ENCODE measurements at places on chromosomes 11 and 22. TPM values are rescaled to one million over a fixed set of nuclear protein-coding genes. Genes with fewer than 3 reads are reported as not detected.

DNA sequence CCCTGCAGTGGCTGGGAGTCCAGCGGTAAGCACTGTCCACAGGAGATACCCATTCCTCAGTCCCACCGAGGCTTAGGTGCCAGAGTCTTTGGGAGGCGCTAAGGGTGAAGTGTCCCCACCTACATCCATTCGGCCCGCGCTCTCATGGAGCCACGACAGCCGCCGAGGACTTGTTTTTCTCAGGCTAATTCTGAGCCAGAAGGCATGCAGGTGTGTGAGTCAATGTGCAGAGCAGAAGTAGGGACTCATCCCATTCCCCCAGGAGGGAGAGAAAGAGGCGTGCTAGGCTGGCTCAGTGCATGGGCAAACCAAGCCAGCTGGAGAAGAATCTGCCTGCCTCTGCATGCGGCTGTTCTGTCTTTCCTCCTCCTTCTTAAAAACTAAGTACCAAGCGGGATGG lies 46.6 kb downstream of the KCNC1 start:
- no peak overlapping the region for H3K4me3 ChIP-seq
- H3K27me3 ChIP-seq: no peaks in the 10 kb centered on the region
- no peaks in the 10 kb centered on the region for H3K4me1 ChIP-seq
- H3K36me3 ChIP-seq: no peaks in the 10 kb centered on the region

GRCh38 chr11:68135161-68135560 lies 14.0 kb upstream of the CHKA start:
- H3K36me3 ChIP-seq: no peaks in the 10 kb centered on the region
- DNase-seq: no peak
- no peak overlapping the region for H3K4me3 ChIP-seq
- H3K27ac ChIP-seq: no peak overlapping the region
- no peaks in the 10 kb centered on the region for H3K27me3 ChIP-seq

WNT11 gene
- 5.4 TPM for total RNA-seq

GRCh38 chr11:123020968-123021367 lies 39.3 kb upstream of the BSX start:
- H3K4me3 ChIP-seq: no peak overlapping the region
- H3K27ac ChIP-seq: no peak overlapping the region
- H3K4me1 ChIP-seq: peaks cover 5% of the 10 kb centered on the region
- H3K36me3 ChIP-seq: no peaks in the 10 kb centered on the region
- H3K27me3 ChIP-seq: no peaks in the 10 kb centered on the region
- no peak for DNase-seq

TRIM6 gene
- total RNA-seq: 3.4 TPM

TUB gene
- total RNA-seq: 15.0 TPM

DNA sequence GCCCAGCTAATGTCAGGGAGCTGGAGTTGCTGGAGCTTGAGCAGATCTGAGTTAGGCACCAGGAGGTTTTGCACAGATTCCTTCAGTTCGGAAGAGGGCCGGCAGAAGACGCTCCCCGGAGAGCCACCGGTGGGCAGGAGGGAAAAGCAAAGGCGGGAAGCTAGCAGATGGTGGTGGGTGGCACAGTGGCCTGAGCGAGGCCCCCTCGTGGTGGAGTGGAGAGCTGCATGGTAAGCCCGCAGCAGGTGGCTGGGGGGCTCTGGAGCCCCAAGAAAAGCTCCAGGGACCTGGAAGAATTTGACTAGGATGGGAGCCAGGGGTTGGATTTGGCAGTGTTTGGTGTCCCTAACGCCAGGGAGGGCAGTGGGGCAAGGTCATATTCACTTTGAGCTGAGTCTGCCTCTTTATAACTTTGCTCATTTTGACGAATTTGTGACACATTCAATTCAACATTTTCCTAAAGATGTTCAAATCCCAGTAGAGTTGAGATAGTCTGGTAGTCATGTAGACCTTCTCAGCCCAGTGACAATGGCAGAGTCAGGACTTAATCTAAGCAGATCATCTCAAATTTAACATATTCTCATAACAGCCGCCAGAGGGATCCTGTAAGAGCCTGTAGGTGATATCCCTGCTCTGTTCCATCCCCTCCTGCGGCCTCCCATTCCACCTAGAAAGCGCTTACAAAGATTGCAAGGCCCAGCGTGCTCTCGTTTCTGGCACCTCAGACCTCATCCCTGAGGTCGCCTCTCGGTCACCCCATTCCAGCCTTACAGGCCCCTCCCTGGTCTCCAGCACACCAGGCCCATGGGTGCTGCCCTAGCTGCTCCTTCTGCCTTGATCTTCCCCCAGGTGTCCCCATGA lies 57.9 kb downstream of the TRIM29 start:
- no peak overlapping the region for H3K27ac ChIP-seq
- no peak overlapping the region for H3K4me3 ChIP-seq
- no peak for DNase-seq
- H3K4me1 ChIP-seq: no peaks in the 10 kb centered on the region
- H3K36me3 ChIP-seq: no peaks in the 10 kb centered on the region

GRCh38 chr22:46287873-46288751 lies 8.6 kb upstream of the GTSE1 start:
- H3K36me3 ChIP-seq: peaks cover 95% of the 10 kb centered on the region
- H3K4me1 ChIP-seq: no peaks in the 10 kb centered on the region
- H3K27me3 ChIP-seq: no peaks in the 10 kb centered on the region
- H3K4me3 ChIP-seq: peak overlapping the region; percentile 31

MYO7A gene
- total RNA-seq: 4.9 TPM

- H3K4me1 ChIP-seq: no peaks in the 10 kb centered on the region
- no peak overlapping the region for H3K27ac ChIP-seq
- no peak for DNase-seq
- no peak overlapping the region for H3K4me3 ChIP-seq
- no peaks in the 10 kb centered on the region for H3K27me3 ChIP-seq
Measured at GRCh38 chr11:57972013-57972367, 51.7 kb upstream of the OR9Q1 start.

GRCh38 chr11:11979488-11980117 lies 28.8 kb downstream of the DKK3 start:
- no peak for DNase-seq
- H3K27me3 ChIP-seq: no peaks in the 10 kb centered on the region
- H3K4me1 ChIP-seq: peaks cover 58% of the 10 kb centered on the region
- no peaks in the 10 kb centered on the region for H3K36me3 ChIP-seq
- no peak overlapping the region for H3K4me3 ChIP-seq

CHEK1 gene
- total RNA-seq: 1.9 TPM

C22orf42 gene
- 0.26 TPM for total RNA-seq

DNA sequence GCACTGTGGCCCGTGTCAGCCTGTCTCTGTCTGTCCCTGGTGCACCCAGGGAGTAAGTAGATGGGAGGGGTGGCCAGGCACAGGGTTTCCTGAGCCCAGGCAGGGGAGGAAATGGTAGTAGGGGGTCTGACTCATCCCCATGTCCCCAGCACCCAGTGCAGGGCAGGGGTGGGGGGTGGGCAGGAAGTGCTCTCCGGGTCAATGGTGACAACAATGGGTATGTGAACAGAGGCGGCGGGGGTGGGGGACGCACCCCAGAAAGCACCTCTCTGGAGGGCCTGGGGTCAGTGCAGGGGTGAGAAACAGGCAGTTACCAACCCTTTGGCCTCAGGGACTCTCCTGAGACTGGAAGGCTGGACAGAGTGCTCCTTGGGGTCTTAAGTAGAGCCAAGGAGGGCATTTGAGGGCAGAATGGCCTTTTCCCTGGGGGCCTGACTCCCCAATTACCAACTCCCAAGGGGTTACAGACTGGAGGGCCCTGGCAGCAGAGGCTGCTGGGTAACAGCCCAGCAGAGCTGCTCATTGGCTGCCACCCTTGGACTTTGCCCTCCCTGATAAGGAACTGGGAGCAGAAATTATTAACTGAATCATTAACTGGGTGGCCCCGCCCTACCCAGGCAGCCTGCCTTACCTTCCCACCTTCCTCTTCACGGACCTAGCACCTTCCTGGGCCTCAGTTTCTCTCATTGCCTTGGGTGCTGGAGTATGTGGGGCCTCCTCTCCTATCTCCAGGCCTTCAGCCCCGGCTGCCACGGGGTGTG lies 4.2 kb downstream of the MYRF start:
- H3K36me3 ChIP-seq: no peaks in the 10 kb centered on the region
- H3K27ac ChIP-seq: no peak overlapping the region
- peaks cover 12% of the 10 kb centered on the region for H3K27me3 ChIP-seq
- H3K4me3 ChIP-seq: no peak overlapping the region
- no peak for DNase-seq
- H3K4me1 ChIP-seq: peaks cover 4% of the 10 kb centered on the region

XNDC1N gene
- 9.0 TPM for total RNA-seq

GRCh38 chr22:24304062-24304675 lies 33.5 kb downstream of the SPECC1L start:
- peak overlapping the region; percentile 48 for H3K27ac ChIP-seq
- no peak overlapping the region for H3K4me3 ChIP-seq
- no peaks in the 10 kb centered on the region for H3K27me3 ChIP-seq
- peaks cover 12% of the 10 kb centered on the region for H3K36me3 ChIP-seq
- no peak for DNase-seq

DNA sequence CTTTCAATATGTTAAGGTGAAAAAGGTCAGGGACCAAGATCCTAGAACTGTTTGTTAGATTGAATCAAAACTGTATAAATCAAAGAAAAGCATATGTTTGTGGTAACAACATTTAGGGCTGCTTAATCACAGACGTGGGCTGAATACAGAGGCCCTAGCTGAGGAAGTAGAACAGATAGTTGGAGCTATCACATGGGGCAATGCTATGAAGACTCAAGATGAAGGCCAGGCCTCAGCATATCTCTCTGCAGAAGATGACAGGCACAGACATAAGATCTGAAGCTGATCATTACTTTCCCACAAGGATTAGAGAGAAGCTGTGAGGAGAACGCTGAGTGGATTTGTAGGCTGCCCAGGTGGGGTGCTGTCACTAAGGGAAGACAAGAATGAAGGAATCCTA lies 158.6 kb upstream of the CARD18 start:
- DNase-seq: no peak
- no peaks in the 10 kb centered on the region for H3K27me3 ChIP-seq
- no peak overlapping the region for H3K4me3 ChIP-seq

DNA sequence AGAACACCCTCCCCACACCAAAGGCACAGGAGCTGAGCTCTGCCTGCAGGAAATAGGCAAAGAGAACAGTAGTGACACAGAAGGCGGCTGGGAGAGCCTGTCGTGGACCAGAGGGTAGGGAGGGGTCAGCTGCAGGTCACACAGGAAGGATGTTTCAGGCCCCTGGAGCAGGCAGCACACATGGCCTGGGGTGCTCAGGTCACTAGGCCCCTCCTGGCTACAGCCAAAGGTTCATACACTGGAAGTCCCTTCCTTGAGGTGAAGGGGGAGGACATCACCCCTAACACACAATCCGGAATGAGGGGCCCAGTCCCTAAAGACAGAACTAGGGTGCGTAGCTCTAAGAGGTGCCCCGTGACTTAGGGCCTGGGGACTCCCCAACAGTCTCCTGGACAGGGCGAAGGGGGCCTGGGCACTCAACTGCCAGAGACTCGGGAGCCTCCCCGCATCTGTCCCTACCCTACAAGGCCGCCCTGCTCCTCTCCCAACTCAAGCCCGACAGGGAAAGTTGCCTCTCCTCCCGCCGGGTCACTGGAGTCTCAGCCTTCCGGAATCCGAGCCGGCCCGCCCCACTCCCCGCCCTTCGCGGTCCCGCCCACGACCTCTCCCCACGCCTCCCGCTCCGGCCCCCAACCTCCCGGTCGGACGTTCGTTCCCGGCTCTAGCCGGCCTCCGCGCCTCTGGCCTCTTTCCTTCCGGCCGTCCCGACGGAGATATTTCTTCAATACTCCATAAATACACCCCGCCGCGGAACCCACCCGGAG lies at the start of gene CYB5R2:
Gene CYB5R2, minus strand, starts transcription at position 541 of the 764 bp plus-strand sequence. CDS start 675 bp downstream, outside the sequence.
- peak within 1 kb of the TSS; percentile 34 for H3K27ac ChIP-seq
- H3K27me3 ChIP-seq: no peaks in the 10 kb centered on the region
- peak within 1 kb of the TSS; percentile 62 for H3K4me3 ChIP-seq
- no peaks in the 10 kb centered on the region for H3K36me3 ChIP-seq

NCR3LG1 gene
- 3.6 TPM for total RNA-seq

IL10RA gene
- total RNA-seq: 20.5 TPM

MS4A3 gene
- total RNA-seq: not detected

- DNase-seq: no peak
- no peaks in the 10 kb centered on the region for H3K36me3 ChIP-seq
- H3K4me1 ChIP-seq: peaks cover 10% of the 10 kb centered on the region
- no peak overlapping the region for H3K4me3 ChIP-seq
Measured at GRCh38 chr22:38839686-38840085, 4.1 kb downstream of the NPTXR start.

- DNase-seq: no peak
- no peaks in the 10 kb centered on the region for H3K27me3 ChIP-seq
- H3K4me1 ChIP-seq: no peaks in the 10 kb centered on the region
- H3K4me3 ChIP-seq: no peak overlapping the region
- H3K27ac ChIP-seq: no peak overlapping the region
Measured at GRCh38 chr11:33179348-33179803, 18.1 kb upstream of the CSTF3 start.

DNA sequence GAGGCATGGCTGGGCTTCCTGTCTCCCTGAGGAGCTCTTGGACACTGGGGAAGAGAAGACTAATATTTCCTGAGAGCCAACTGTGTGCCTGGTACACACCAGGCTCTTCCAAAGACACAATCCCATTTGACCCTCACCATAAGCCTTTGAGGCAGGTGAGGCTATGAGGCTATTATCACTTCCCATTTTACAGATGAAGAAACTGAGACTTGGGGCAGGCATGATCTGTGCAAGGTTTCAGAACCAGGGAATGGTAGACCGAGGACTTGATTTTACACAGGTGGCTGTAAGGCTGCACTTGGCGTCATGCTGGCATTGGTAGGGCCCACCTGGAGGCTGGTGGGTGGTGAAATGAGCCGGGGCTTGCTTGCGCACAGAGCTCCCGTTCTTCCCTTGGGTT lies 90.8 kb downstream of the LRRC32 start:
- no peak for DNase-seq
- H3K4me1 ChIP-seq: peaks cover 29% of the 10 kb centered on the region
- H3K36me3 ChIP-seq: no peaks in the 10 kb centered on the region
- H3K4me3 ChIP-seq: no peak overlapping the region
- H3K27ac ChIP-seq: peak overlapping the region; percentile 64
- no peaks in the 10 kb centered on the region for H3K27me3 ChIP-seq

OR51I1 gene
- not detected for total RNA-seq

- peaks cover 29% of the 10 kb centered on the region for H3K27me3 ChIP-seq
- H3K4me1 ChIP-seq: peaks cover 16% of the 10 kb centered on the region
- H3K27ac ChIP-seq: no peak overlapping the region
- DNase-seq: no peak
- peak overlapping the region; percentile 62 for H3K4me3 ChIP-seq
Measured at GRCh38 chr22:18970176-18970947, 34.3 kb upstream of the PRODH start.

- no peak overlapping the region for H3K27ac ChIP-seq
- no peaks in the 10 kb centered on the region for H3K4me1 ChIP-seq
- H3K27me3 ChIP-seq: no peaks in the 10 kb centered on the region
- no peaks in the 10 kb centered on the region for H3K36me3 ChIP-seq
- DNase-seq: no peak
Measured at GRCh38 chr11:45698777-45699497, 33.5 kb upstream of the CHST1 start.

GRCh38 chr11:61037441-61038093 lies 64.7 kb upstream of the CD5 start:
- H3K4me1 ChIP-seq: peaks cover 44% of the 10 kb centered on the region
- no peak overlapping the region for H3K4me3 ChIP-seq
- no peaks in the 10 kb centered on the region for H3K36me3 ChIP-seq
- H3K27me3 ChIP-seq: no peaks in the 10 kb centered on the region
- H3K27ac ChIP-seq: peak overlapping the region; percentile 19

OR4D5 gene
- not detected for total RNA-seq

- no peak for DNase-seq
- no peak overlapping the region for H3K27ac ChIP-seq
- H3K36me3 ChIP-seq: no peaks in the 10 kb centered on the region
- no peak overlapping the region for H3K4me3 ChIP-seq
- no peaks in the 10 kb centered on the region for H3K27me3 ChIP-seq
- H3K4me1 ChIP-seq: peaks cover 71% of the 10 kb centered on the region
Measured at GRCh38 chr11:11532574-11532973, 89.2 kb downstream of the GALNT18 start.

- no peaks in the 10 kb centered on the region for H3K36me3 ChIP-seq
- no peak overlapping the region for H3K4me3 ChIP-seq
- no peak overlapping the region for H3K27ac ChIP-seq
- no peak for DNase-seq
- H3K27me3 ChIP-seq: no peaks in the 10 kb centered on the region
- H3K4me1 ChIP-seq: no peaks in the 10 kb centered on the region
Measured at GRCh38 chr22:42780070-42780540, 59.4 kb upstream of the A4GALT start.
